ENCODE measurements at places on chromosomes 3 and 15.
A peak's percentile ranks its signal among the peaks of the same experiment; 100 is the strongest.

- DNase-seq: no peak
Measured at GRCh38 chr3:11779626-11780025, 67.1 kb downstream of the TAMM41 start.

DNA sequence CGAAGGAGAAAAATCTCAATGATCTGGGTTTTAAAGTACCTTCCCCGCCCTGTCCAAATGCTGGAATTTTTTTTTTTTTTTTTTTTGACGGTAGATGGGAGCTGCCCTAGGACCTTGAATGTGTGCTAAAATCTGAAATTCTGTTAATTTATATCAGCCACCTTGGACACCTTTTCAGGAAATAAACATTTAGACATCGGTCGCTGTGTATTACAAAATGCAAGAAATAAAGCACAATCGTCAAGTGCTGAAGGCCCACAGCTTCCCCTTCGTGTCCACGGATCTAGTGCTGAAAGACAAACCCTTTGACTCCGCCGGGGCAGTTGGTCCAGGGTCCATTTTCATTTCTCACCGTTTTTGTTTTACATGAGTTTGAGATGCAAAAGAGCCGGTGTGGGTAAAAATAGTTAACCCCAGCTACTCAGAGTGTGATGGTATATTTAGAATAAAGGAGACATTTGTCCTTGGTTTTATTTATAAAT is 90.2 kb upstream of the CHD2 start:
- DNase-seq: peak; percentile 35

- no peak for DNase-seq
Measured at GRCh38 chr3:71245971-71246880, 337.3 kb downstream of the FOXP1 start.

- no peak for DNase-seq
Measured at GRCh38 chr15:53412542-53412941, 346.9 kb downstream of the WDR72 start.

DNA sequence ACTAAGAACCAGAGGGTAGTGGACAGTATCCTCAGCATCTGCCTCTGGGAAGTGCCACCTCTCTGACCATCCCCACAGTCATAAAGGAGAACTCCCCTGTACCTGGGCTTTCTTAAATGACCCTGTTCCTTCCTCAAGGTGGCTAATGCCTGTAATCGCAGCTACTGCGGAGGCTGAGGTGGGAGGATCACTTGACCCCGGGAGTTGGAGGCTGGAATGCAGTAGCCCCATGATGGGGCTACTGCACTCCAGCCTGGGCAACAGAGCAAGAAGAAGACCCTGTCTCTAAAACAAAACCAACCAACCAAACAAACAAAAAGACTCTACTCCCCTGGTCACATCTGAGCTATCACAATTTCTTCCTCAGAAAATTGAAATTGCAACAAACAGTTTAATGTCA is 848 bp upstream of the BUB1B start:
- no peak for DNase-seq

DNA sequence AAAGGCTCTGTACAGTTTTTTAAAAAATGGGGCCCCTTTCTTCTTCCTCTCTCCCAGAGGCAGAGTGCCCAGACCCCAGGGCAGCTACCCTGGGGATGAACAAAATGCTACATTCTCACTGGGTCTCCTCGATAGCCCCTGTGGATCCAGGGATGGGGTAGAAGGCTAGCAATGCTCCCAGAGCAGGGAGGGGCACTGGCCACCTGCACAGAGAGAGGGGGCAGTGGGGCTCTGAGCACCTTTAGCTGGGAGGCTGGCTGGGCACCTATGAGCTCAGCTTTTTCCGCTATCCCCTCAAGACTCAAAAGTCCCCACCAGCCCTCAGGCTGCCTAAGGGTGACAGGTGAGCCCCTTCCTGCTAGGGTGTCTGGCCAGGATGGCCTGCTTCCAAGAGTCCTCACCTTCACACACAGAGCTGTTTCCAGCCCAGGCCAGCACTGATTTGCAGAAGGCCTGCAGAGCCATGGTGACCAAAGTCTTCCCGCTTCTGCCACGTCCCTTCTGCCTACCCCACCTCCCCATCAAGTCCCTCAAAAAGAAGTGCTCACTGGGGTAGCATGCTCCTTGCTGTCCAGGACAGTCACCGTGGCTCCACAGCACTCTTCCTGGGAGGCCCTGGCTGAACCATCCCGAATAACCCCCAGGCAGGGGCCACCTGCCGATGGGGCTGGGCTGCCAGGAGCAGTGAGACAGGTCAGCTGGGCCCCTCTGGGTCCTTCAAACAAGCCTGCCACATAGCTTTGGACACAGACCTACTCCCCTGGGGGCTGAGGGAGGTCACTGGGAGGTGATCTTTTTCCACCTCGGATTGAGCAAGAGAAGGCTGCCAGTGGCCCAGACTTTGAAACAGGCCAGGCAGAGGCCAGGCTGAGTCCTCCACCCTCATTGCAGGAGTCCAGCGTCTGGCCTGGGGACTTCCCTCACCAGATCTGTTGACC is 20.4 kb downstream of the BMF start:
- DNase-seq: no peak

DNA sequence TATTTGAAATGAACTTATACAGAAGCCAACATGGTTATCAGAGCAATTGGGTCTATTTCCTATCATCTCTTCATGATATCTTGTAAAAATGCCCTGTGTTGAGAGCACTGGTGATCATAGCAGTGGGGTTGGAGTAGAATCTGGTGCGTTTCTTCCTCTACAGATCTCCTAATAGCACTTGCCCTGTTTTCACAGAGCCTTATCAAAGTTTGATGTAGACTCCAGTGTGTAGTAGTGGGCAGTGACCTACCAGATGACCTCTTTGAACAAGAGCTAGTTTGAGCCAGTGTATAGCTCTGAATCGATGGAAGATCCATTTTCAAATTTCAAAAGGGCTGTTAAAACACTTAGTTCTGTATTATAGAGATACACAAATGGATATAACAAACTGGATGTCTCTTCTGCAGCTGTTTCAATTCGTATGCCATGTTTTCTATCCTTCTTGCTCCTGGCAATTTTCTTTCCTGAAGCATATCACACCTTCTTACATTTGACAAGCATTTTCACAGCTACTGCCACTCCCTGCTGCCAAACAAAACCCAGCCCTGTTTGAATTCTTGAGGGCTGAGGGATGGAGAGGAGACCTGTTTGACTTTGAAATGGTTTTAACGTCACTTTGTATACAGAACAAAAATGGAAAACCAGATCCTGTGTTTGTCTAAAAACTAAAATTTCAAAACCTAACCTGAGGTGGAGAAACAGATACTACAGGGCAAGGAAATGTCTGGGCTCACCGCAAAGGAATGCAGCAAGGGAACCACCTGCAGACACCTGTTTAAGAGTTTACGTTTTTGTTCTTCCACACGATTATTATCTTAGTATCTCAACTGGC is 354.5 kb upstream of the TPRG1 start:
- DNase-seq: no peak

DNA sequence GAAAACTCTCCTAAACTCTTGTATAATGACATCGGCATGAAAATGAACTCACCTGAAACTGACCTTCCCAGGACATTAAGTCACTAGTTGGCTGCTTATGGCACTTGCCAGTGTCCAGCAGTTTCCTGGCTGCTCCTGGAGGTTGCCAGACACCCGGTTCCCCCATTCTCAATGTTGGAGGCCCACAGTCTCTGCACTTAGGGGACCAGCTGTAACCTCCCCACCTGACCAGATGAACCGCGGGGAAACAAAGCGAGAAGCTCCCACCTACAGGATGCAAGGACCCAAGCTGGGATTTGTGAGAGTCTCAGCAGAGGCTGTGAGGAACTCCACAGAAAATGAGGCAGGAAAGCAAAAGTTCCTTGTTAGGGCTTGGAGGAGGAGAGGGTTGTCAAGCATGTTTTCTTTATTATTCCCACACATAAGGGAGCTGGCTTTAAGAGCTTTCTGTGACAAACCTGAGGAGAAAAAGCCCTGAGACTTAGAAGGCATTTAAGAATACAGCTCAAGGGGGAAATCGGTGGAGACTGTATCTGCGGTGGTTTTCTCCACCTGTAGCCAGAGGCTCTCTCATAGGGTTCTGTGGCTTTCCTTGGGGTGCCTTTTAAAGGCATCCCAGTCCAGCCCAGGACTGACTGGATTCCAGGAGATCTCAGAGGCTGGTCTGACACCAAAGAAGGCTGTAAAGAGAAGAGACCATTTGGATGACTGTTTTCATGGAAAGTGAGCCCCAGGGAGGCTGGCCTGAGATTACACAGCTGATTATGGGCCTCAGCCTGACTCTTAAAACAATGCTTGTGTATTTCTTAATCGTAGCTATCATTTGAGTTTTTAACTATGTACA is 4.6 kb downstream of the TPM1 start:
- DNase-seq: no peak

- DNase-seq: peak; percentile 43
Measured at GRCh38 chr3:188788621-188789081, 383.1 kb upstream of the TPRG1 start.

DNA sequence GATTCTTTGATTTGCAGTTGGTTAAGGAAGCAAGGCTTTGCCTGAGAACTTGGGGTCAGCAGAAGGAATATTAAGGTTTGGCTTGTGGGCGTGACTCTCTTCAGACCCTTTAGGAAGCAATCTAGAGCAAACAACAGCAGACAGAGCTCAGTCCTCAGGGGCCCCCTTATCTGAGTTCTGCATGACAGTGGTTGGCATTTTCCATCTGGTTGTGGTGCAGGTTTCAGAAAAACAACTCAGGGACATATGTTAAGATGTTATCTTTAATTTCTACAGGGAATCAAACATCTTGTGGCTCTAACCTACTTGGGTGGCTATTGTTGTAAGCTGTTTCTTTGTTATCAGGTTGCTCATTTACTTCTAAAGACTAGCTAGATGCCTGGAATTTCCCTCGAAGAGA is 141.4 kb downstream of the VPS8 start:
- no peak for DNase-seq

- DNase-seq: no peak
Measured at GRCh38 chr3:48738926-48739616, 22.1 kb upstream of the IP6K2 start.

- no peak for DNase-seq
Measured at GRCh38 chr15:100140527-100141308, 201.1 kb downstream of the ADAMTS17 start.

GRCh38 chr15:60477164-60477563 is 1.8 kb downstream of the ICE2 start:
- no peak for DNase-seq

- DNase-seq: no peak
Measured at GRCh38 chr15:78129751-78130287, 1.4 kb downstream of the CIB2 start.

GRCh38 chr3:103381296-103382079 is 946.7 kb downstream of the ZPLD1 start:
- DNase-seq: no peak

GRCh38 chr3:142269767-142270166 is 44.4 kb upstream of the GK5 start:
- no peak for DNase-seq

- DNase-seq: no peak
Measured at GRCh38 chr3:30951826-30952225, 57.4 kb upstream of the GADL1 start.

GRCh38 chr15:85545752-85546151 is 165.3 kb downstream of the AKAP13 start:
- no peak for DNase-seq

- no peak for DNase-seq
Measured at GRCh38 chr3:161510510-161511260, 14.1 kb downstream of the OTOL1 start.

DNA sequence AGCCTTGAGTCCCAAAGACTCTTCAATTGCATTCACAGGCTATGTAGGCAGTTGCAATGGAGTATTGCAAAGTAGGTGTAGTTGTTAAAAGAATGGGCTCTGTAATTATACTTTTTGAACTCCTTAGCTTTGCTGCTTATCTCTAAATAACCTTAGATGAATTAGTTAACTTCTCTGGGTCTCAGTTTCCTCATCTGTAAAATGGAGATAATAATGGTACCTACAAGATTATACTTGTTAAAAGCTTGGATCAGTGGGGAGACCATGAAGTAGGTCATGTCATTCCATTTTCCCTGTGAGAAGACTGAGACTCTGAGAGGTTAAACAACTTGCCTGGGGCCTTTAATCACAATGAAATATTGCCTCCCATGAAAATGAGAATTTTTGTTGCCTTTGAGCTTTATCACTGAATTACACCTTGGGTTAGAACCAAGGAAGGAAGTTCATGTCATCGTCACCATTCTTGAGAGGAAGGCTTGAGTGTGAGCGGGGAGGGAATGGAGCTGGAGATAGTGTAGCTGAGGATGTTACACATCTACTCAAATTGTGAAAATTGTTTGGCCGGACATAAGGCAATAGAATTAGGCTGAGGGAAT is 38.1 kb downstream of the CTDSPL start:
- DNase-seq: no peak

GRCh38 chr3:175378348-175378747 is 519.2 kb downstream of the NAALADL2 start:
- DNase-seq: no peak

DNA sequence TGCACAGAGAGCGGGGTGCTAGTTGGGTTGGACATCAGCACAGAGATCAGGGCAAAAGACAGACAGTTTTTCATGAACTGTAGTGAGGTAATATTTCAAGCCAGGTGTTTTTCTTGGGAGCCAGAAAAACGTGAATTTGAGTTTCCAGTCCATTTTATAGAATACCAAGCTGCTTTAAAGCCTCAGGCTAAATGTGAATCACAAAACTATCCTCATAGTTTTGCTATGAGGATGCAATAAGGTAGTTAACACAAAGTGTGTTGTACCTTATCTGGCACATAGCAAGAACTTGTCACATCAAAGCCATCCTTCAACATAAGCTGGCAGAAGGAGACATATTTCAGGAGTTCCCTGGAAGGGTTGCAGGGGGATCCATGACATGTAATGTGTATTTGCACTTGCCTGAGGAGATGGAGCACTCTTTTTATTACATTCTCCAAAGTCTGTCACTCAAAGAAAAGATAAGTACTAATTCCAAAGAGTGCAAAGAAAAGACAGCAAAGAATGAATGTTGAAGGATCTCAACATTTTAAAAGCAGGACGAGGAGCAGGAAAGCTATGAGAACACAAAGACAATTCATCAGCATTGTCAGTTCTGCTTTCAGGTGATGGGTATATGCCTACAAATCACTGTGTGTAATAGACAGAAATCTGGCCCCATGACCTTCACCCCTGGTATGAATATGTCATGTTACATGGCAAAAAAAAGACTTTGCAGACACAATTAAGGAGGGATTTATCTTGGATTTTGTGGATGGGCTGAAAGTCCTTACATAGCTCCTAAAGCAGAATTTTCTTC is 1046.4 kb downstream of the NTRK3 start:
- DNase-seq: no peak

- no peak for DNase-seq
Measured at GRCh38 chr15:77974416-77975331, 102.8 kb downstream of the TBC1D2B start.

- no peak for DNase-seq
Measured at GRCh38 chr15:68344600-68344999, 67.1 kb downstream of the FEM1B start.

Data from CD4-positive, alpha-beta T cell treated with Interferon gamma for 1 hour (primary cell).